ENCODE measurements at places on chromosomes 3 and 15.

DNA sequence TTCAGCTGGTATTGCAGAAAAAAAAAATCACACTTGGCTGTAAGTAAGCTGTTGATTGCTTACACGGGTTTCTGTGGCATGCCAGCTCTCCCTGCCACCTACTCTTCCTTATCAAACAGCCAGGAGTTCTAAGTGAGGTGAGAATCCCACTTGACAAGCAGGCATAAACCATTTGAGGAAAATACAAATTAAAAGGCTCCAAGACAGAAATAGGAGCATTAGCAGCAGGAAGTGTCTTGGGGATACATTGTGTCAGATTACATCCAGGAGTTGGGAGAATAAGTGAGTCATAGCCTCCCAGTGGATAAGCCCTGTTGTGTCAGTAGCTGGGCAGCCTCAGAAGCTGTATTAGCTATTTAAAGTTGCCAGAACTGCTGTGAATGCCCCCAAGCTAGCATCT is 256.0 kb downstream of the CNTN4 start:
- no peak for DNase-seq

GRCh38 chr15:82846621-82847020 is 37.2 kb downstream of the WHAMM start:
- DNase-seq: no peak

GRCh38 chr15:91329914-91330313 is 229.9 kb downstream of the SV2B start:
- no peak for DNase-seq

- no peak for DNase-seq
Observed at GRCh38 chr3:54358969-54359694, 236.8 kb downstream of the CACNA2D3 start.

DNA sequence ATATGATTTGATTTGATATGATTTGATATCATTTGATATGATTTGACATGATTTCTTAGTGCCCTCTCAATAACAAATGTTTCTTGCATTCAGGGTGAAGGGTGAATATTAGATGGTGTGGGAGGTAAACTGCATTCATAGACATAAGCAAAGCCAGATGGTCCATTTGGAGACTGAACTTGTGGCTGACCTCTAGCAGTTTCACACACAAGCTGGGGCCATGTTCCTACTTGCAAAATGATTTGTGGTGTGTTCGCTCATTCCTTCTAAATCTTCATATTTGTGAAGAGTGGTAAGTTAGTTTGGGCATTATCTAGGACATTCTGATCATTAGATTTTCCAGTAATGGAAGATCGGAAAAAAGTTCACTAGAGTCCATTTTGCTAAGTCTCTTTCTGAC is 40.5 kb upstream of the CCR4 start:
- DNase-seq: no peak

- no peak for DNase-seq
Observed at GRCh38 chr3:131630097-131630496, 127.3 kb upstream of the MRPL3 start.

DNA sequence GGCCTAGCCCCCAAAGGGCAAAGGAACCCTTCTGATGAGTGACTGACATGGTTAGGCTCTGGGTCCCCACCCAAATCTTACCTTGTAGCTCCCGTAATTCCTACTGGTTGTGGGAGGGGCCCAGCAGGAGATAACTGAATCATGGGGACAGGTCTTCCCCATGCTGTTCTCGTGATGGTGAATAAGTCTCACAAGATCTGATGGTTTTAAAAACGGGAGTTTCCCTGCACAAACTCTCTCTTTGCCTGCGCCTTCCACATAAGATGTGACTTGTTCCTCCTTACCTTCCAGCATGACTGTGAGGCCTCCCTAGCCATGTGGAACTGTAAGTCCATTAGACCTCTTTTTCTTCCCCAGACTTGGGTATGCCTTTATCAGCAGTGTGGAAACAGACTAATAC is 16.9 kb downstream of the TKT start:
- no peak for DNase-seq

DNA sequence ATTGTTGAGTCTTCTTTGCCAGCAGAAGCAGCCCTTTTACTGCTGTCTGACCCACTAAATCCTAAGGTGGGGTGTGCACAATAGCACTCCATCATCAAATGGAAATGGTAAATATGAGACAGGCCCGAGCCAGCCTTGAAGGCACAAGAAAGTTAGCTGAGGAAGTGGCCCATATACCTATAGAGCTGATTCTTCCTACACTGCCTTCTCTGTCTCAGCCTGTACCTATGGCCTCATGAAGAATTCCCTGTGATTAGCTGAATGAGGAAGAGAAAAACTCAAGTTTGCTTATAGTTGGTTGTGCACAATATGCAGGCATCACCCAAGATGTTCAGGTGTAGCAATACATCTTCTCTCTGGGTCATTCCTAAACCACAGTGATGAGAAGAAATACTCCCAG is 31.7 kb upstream of the XCR1 start:
- no peak for DNase-seq

DNA sequence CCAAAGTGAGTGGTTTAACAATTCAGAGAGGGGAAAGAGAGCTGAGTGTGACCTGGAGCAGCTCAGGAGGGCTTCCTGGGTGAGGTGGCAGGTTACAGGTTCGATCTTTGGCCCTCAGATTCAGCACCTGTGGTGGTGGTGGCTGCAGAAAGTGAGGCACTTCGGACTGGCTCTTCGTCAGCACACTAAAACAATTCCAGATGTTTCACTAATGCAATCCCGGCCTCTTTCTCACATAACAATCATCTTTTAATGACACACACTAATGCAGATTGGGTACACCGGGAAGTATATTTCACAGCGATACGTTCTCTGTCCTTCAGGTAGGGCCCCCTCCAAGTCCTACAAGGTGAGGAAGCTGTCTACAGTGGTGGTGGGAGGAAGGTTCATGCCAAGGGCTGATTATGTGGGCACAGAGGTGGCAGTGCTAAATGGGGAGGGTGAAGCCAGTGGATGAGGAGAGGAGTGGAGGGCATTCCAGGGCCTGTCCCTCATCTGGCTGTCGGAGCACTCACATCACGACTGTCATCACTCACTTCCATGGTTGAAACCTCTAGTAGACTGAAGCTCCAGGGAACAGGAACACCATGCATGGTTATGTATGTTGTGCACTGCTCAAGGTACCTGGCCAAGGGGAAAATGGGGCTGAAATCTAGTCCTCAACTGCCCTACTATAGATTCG is 171.1 kb downstream of the RAB11A start:
- no peak for DNase-seq

DNA sequence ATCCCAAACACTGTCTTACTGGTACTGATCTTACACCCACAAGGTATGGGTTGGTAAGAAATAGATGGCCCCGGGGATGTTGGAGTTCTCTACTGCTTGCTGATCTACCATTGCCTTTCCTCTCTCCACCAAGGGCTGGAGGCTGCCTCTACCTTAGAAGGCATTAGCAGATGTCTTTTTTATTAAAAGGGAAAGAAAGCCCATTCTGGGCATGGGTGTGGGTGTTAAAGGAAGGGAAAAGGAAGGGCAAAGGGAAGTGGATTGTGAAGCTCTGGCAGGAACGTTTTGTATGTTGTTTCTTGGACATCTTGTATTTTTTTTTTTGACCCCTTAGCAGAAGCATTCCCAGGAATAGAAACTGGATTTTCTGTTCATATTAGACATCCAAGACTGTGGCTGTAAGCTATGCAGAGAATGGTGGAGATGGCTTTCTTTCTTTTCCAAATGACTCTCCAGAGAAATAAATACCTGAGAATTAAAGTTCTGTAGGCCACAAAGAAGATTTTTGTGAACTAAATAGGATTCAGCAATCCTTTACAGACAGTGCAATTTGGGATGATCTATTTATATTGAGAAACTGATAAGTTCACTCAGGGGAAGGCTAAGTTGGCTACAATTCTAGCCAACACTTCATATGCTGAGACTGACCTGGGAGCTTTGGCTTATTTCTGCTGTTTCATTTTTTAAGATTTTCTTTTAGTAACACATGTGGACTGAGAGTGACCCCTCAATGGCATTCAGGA is 108.8 kb downstream of the TOP2B start:
- DNase-seq: no peak

GRCh38 chr15:32855942-32856341 is 138.1 kb downstream of the GREM1 start:
- no peak for DNase-seq

DNA sequence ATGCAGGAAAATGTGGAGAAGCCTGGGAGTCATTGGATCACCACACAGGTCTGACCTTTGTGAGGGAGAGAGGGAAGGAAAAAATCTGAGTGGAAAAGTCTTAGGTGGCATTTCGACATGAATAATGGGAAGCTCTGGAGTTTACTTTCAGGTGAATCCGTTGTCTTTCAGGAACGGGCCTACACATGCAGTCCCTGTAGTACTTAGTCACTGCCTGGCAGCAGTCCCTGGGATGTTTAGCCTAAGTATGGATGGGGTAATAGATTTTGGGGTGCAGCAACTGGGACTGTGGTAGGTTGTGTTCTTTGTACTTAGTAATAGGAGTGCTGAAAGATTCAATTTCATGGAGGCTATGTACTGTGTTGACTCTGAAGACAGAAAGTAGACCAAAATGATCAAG is 227.5 kb upstream of the EPHA3 start:
- no peak for DNase-seq

- no peak for DNase-seq
Observed at GRCh38 chr3:154642145-154642544, 212.2 kb upstream of the GPR149 start.

DNA sequence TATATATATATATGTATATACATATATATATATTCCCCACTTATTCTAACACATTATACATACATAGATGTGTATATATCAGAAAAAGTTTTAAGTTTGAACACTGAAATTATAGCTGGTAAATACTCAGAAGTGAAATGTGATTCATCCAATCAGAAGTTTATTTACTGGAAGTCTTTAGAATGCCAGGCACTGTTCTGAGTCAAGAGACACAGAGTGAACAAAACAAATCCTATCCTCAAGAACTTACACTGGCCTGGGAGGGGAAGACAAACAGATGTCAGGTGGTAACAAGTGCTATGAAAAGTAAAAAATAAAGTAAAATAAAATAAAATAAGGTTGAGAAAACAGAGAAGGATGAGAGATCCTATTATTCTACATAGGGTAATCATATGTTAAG is 13.4 kb downstream of the DHX36 start:
- no peak for DNase-seq

DNA sequence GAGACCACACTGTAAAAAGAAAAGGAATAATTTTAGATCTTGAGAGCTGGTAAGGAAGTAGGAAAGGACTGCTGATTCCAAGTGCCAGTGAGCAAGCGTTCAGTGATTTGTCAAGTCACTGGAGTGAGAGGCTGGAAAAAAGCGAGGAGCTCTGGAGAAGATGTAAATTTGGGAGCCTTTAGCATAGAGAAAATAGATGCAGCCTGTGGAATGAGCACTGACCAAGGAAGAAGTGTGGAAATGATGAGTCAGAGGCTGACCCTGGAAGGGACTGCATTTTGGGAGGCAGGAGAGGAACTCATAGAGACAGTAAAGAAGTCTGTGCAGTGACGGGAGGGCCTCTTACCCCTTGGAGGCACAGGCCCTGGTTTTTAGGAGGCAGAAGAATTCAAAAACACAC is 17.1 kb upstream of the ABTB1 start:
- no peak for DNase-seq

DNA sequence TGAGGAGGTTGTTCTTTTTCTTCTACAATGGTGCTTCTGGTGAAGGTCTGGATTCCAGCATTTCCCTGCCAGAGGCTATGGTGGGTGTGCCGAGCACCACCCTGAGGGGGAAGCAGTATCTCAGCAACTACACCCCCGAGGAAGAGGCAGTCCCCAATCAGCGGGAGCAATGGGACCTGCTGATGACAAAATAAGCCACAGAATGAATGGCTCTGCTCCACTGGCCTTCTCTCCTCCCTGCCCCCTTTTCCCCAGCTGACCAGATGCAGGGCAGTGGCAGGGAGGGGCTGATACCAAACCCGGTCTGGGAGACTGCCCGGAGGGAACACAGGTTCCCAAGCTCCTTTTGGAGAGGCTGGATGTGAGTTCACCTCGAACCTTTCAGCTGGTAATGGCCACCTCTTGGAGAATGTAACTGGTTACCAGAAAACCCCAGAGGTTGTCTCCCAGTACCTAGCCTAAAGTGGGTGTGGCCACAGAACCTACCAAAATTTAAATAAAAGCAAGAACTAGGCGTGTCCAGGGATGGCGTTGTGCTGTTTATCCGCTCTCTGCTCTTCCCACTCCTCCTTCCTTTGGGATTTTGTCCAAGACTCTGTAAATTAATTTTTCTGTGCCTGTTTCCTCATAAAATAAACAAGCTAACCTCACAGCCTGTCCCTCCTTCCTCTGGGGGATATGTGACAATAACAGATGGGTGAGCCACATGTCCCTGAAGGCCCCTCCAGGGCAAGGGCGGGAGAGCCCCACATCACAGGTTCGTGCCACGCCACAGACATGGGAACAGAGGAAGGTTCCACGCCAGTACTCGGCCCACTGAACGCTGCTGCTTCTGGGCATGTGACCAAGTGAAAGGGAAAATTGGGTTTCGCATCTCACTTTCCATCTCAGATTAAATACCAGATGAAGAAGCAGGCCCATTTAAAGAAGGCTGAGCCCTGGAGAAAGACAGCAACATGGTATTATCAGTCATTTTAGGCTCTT is 35.1 kb upstream of the SPTBN5 start:
- no peak for DNase-seq

- DNase-seq: no peak
Observed at GRCh38 chr3:191087391-191087790, 111.7 kb upstream of the OSTN start.

GRCh38 chr3:114344492-114344891 is 50.7 kb downstream of the TIGIT start:
- no peak for DNase-seq

GRCh38 chr3:42080453-42080872 is 10.7 kb upstream of the TRAK1 start:
- no peak for DNase-seq

DNA sequence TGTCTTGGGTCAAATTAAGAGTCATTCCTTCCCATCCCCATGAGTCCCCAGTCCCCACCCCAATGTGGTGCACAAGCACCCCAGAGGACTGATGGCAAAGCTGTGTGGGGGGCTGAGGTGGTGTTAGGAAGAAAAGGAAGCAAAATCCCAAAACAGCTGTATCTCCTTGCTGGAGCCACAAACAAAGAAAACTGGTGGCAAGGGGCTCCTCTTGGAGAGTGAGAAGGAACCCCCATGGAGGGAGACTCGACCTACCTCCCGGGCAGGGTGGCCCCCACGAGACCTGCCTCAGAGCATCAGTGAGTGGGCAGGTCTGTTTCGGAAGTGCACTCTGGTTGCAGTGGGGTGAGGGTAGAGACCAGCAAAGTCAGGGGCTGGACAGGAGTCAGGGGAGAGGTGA is 29.2 kb downstream of the PRR23E start:
- DNase-seq: no peak

GRCh38 chr15:65937054-65937453 is 67.8 kb downstream of the RAB11A start:
- no peak for DNase-seq

DNA sequence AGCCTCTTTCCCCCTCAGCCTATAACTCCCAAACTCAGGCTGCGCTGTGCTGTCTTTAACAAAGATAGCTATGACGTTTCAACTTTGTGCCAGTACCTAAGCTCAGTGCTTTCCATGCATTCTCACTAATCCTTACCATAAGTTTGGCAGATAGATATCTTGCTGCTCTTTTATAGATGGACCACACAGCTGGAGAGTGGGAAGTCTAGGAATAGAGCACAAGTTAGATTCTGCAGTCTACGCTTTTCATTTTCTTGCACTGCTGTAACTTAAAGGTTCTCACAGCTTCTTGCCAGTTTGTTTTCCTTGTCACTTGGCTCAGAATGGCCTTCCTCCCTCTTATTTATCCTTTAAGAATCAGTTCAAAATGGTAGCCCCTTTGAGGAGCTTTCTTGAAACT is 468.8 kb downstream of the CNTN4 start:
- no peak for DNase-seq

- DNase-seq: no peak
Observed at GRCh38 chr3:69867941-69868505, 128.8 kb downstream of the MITF start.
